ENCODE measurements at places on chromosomes 5 and 9.
A peak's percentile ranks its signal among the peaks of the same experiment; 100 is the strongest.

DNA sequence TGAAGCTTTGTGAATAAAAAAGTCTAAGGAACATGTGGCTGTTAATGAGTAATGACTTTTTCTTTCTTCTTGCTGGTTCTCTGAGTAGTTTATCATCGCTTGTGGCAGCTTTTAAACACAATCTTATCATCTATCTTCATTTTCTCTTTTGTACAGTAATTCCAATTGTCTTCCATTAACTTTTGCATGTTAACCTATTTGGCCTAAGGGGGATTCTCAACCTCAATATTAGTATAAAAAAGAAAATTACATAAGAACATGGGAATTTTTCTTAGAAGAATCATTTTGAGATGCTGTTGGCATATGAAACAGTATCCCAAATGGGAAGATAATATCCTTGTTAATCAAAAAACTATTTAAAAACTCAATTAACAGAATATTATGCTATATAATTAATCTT, 179.7 kb upstream of the GPR151 start:
- DNase-seq = no peak

DNA sequence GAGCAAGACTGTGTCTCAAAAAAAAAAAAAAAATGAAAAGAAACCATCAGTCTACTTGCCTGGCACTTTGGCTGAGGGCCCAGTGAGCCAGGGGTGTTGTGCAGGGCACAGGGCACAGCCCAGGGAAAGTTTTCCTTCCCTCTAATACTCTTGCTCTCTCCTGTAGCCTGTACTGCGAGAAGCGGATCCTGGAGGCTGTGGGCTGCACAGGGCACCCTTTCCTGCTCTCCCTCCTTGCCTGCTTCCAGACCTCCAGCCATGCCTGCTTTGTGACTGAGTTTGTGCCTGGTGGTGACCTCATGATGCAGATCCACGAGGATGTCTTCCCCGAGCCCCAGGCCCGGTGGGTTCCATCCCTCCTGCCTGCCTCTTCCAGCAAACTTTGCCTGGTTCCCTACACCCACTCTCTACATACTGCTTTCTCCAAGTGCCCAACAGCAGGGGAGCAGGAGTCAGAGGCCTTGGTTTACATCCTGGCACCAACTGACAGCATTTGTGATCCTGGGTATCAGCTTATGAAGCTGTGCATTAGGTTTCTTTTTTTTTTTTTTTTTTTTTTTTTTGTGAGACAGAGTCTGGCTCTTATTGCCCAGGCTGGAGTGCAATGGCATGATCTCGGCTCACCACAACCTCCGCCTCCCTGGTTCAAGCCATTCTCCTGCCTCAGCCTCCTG, 7.2 kb downstream of the ZDHHC12 start:
- no peak for DNase-seq

DNA sequence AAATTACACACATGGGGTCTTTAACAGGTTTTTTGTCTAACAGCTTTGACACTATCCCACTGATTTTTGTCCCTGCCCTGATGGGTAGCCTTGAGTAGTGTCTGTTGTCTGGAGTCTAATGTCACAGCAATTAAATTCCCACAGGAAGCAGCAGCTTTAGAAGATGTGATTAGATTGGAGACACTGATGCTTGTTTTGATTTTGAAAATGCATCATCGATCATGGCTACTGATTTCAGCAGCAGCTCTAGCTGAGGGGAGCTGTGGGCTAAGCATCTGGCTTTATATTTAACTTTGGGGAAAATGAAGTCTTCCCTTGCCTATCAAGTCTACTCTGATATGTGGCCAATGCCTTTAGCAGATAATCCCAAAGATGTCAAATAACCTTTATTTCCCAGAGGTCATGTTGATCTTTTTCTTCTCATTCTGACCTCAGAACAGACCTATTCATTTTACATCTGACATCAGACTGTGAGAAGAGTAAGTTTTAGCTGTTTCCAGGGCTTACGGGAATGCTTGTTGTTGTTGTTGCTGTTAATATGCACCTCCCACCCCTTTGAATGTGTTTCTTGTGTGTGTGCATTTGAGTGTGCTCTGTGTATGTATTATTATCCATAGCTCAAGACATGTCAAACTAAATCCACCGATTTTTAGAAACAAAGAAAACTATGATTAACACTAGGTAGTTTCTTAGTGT, 704.9 kb upstream of the NUDT12 start:
- no peak for DNase-seq

- no peak for DNase-seq
Observed at GRCh38 chr5:32506201-32506661, 61.7 kb upstream of the ZFR start.

DNA sequence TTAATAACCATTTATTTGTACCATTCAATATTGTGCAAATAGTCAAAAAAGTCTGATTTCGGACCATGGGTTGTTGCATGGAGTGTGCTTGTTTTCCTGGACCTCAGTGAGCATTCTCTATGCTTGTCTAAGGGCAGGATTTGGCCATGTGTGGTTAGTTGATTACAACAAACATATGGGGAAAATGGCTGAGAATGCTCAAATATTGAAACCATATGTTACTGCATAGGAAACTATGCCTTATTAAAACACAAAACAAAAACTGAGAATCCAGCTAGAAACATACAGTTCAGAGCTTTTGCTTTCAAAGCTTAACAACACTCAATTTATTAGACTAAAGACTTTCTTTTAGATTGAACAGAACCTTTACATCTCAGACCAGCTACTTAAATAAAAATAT, 928.3 kb downstream of the NR2F1-AS1 start:
- no peak for DNase-seq

GRCh38 chr5:115661101-115661500, 35.3 kb upstream of the TMED7 start:
- DNase-seq = no peak

DNA sequence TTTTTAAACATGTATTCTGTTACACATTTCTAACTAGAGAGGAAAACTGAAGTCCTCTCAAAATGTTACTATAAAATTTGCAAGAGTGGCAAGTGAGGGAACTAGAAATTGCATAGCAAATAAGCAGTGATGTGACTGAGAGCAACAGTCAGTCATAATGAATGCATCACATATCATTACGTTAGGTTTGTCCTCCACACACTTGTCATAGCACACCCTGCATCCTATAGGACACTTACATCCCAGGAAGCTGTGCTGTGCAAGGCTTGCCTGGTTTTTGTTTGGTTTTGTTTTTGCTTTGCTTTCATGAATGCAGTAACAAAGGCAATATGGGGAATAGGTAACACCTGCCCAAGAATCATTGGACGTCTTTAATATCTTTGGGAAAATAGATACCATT, 10.8 kb downstream of the NFIB start:
- DNase-seq = no peak

DNA sequence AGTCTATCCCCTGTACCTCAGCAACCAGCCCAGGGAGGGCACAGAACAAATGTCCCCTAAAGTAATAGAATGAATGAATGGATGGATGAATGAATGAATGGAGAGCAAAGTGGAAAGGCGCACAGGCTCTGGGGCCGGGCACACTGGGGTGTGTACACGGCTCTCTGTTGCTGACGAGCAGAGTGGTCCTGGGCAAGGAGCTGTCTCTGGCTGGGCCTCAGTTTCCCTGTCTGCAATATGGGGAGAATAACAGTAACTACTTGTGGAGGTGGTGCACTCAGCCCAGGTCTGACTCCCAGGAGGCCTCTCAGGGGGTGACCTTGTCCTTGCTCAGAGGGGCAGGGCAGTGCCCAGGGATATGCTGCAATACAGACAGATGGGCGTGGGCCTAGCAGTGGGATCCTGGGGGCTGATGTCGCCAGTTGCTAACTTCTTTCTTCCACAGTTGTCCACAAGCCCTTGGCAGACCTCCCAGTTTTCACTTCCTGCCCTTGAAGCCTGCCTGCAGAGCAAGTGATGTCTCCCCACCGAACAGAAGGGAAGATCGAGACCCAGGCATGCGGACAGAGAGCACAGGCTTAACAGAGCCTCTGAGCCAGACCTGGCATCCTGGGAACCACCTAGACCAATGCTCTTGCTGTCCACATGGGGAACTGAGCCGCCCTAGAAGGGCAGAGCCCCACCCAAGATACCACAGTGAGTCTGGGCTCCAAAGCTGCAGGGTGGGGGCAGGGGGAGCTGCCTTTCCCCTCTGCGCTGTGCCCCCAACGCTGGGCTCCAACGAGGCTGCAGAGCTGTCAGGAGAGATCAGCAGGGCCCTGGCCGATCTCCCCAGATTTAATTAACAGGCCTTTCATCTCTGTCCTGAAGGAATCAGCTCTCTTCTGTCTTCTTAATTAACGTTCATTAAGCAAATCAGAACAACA, 13.6 kb upstream of the LAMC3 start:
- peak; percentile 2 for DNase-seq

- DNase-seq = no peak
Observed at GRCh38 chr5:118060833-118061232, 927.5 kb downstream of the DTWD2 start.

DNA sequence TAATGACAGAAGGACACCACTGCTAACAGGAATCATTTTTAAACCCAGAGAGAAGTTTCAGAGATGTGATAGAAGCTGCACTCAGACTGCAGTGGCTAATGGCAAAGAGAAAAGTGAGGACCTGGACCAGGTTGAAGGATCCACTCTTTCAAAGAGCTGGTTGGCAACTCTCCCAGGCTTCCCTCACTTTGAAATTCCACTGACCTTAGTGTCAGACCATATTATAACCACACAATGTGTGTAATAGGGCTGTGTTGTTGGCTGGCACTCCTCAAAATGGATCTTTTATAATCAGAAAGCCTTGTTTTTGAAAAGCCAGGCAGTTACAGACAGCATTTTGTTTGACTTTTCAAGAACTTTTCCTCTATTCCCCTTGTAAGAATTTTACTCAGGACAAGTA, 280.7 kb downstream of the PRELID2 start:
- no peak for DNase-seq

DNA sequence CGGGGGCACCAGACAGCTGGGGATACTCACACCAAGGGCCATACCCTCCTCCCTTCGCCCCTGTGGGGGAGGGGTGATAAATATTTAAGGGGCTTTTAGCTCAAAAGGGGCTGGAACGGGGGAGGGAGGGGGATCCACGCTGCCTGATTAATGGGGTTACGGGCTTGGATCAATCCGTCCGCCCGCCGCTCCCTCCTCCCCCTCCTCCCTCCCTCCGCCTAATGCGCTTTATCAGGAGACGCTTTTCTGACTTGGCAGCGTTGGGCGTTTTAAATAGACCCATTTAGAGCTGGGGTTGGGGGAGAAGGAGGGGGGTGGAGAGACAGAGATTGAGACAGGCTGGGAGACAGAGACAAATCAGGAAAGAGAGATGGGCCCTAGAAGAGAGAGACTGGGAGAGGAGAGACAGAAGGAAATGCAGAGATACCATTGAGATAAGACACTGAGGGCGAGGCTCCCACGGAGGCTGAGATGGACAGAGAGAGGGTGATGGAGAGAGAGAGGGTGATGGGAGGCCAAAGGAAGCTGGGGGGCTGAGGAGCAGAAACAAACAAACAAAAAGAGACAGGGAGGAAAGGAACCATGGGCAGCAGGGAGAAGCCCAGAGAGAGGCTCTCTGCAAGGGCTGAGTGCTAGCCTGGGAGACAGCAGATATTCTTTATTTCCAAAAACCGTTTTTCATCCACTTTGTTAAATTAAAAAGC, 10.3 kb downstream of the CNTFR start:
- no peak for DNase-seq

GRCh38 chr9:19682397-19682796, 106.4 kb downstream of the SLC24A2 start:
- no peak for DNase-seq

DNA sequence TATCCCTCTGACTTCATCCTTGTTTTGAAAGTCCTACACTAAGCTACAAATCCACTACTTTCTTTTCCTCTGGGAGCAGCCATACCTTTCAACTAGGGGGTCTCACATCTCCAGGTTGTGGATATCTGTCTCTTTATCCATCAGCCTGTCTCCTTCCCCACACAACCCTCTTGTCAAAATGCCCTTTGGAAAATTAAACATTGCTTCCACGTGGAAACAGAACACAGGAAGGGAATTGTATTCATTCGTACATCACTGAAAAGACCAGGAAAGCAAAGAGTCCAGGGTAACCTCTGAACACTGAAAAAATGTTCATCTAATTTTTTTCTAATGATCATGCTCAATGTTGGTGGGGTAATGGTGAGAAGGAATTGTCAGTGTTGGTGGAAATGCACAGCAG, 203.6 kb downstream of the NR3C1 start:
- DNase-seq = no peak

DNA sequence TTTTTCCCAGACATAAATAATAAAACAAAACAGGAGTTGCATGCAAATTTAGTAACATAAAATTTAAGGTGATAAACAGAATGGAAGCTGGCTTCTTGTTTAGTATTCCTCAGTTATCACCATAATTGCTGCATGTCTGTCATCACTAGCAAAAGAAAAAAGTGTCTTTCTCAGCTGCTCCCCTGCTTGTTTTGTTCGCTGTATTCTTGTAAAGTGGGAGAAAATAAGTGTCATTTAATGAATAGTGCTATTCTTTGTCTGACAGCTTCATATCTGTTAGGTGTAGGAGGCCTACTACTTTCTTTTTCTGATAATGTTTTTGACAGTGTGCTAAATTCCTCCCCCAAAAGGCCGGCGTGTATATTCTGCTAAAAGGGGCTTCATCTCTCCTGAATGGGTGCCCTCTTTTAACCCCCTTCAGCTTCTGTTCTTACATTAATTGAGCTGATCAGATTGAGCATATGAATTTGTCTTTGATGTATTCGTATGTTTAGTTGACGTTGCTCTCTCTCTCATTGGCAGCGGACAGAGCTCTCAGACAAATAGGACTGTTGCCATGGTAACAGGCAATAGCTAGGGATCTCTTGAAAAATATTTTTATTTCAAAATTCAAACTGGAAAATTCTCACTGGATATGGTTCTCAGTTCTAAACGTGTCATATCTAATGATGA, 303.8 kb downstream of the KIAA0825 start:
- no peak for DNase-seq

DNA sequence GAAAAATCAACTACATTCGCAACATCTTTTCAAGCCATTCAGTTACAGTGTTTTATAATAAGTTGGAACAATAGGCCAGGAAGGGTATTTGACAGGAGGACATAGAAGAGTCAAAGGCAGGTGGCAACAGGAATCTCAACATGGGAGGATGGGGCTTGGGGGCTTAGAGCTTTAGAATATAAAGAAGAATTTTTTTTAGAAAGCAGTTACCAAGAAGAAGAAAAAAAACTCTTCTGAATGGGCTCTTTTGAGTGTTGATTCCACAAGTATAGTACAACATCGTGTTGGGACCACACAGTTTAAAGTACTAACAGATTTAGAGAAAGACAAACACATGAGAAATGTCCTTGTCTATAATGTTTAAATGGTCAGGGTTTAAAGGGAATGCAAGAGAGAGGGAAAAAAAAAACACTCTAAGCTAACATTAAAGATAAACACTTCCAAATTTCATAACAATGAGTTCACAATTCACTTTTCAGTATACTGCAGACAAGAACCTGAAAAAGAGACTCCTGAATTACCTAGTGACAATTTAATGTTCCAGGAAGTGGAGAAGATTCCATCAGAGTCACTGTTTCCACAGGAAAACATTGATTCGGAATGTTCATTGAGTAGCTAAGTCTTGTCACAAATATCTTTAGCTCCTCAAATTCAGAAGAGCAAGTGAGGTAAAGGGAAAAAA, 282.3 kb downstream of the DEPDC1B start:
- no peak for DNase-seq

GRCh38 chr5:15929611-15930263, 249.9 kb downstream of the MARCHF11 start:
- DNase-seq = no peak

GRCh38 chr9:119818726-119819435, 449.6 kb upstream of the BRINP1 start:
- DNase-seq = no peak

GRCh38 chr9:95857896-95858295, 17.6 kb upstream of the ERCC6L2 start:
- DNase-seq = no peak

GRCh38 chr5:38662090-38662489, 105.6 kb upstream of the LIFR start:
- no peak for DNase-seq
